ENCODE measurements at places on chromosomes 16 and 17.
A peak's percentile ranks its signal among the peaks of the same experiment; 100 is the strongest.

- no peak for DNase-seq
Observed at GRCh38 chr16:47073223-47074155, 70.3 kb downstream of the NETO2 start.

DNA sequence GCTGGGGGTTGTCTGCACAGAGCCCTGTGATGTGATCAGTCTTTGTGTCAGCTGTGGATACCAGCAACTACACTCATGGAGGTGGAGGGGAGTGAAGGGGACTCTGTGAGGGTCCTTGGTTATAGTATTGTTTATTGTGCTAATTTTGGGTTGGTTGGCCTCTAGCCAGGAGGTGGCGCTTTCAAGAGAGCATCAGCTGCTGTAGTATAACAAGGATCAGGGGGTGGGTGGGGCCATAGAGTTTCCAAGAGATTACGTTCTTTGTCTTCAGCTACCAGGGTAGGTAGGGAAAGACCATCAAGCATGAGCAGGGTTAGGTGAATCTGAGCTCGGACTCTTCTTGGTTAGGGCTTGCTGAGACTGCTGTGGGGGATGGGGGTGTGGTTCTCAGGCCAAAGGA is 97.1 kb upstream of the HS3ST3A1 start:
- no peak for DNase-seq

DNA sequence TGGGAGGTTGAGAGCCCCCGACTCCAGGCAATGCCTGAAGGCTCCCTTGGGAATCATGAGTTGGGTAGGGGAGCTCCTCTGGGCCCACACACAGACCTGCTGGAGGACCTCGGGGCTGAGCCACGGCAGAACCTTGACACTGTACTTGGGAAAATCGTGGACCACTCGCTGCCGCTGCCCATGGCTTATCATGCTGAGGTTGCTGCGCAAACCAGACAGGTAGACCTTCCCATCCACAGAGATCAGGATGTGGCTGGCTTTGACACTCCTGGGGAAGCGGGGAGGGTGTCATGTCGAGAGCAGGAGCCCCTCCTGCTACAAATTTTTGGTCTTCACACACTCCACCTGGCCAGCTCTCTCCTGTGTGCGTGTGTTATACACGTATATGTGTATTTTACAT is 7.2 kb upstream of the LIMD2 start:
- no peak for DNase-seq

DNA sequence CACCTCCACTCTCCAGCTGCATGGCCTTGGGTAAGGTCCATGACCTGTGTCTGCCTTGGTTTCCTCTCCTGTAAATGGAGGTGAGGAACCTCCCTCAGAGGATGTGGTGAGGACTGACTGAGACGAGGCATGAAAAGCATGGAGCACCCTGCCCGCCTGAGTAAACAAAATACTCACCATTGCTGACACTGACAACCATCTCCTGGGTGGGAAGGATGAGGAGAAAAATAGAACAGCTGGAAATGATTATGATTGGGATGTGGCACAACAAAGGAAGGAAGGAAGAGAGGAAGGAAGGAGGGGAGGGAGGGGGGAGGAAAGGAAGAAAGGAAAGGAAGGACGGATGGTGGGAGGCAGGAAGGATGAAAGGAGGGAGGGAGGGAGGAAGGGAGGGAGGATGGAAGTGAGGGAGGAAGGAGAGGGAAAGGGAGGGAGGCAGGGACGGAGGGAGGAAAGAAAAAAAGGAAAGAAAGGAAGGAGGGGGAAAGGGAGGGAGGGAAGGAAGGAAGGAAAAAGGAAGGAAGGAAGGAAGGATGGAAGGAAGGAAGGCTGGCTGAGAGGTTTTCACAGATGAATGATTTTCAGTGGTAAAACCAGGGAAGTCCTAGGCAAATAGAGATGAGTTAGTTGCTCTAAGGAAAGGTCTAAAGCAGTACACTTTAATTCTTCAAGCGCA is 276.5 kb upstream of the XYLT1 start:
- no peak for DNase-seq

DNA sequence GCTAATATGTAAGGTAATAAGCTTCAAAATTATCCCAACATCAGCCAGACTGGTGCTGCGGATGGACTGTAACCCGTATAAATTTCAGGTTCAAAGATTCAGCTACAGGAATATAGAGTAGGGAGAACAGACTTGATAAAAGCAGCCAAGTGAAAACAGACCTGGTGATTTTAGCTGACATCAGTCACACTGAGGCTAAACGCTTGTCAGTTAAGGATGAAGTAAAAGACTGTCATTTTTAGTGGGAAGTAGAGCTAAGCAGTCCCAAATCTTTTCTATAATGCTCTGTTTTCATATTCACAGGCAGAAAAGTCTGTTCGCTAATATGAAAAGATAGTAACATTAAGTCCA is 35.4 kb downstream of the CMTM4 start:
- peak; percentile 61 for DNase-seq

DNA sequence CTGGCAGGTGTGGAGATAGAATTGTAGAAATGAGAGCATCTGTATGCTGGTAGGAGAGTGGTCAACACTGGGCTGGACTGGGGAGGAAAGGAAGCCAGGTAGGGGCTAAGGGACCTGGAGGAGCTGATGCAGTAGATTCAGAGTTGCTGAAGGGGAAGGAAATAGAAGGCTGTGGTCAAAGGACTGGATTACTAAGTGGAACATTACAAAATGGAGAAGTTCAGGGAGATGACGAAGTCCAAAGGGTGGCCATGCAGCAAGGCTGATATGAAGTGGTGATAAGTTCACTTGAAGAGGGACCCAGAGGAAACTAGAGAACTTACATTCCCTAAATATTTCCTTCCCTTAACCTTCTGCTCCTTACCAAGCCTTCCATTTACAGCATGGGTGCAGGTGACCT is 8.6 kb upstream of the CCL2 start:
- no peak for DNase-seq

GRCh38 chr17:49618028-49618611 is 42.4 kb downstream of the NXPH3 start:
- no peak for DNase-seq

- DNase-seq = no peak
Observed at GRCh38 chr17:57552114-57552624, 192.9 kb downstream of the CCDC182 start.

DNA sequence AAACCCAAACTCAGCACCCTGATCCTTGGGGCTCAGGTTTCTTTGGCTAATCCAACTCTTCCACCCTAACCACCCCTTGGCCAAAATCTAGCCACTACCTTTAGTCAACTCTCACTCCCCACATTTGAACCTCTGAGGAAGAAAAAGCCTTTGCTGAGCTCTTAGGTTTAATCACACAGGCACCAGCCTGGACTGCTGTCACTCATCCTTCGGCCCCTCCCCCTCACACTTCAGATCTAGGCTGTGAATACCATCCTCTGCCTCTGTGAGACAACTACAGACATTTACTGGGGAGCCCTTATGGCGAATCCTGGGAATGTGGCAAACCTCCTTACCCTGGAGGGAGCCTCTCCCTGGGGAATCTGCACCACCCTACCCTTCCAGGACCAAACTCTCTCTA is 5.3 kb upstream of the RNASEK start:
- DNase-seq = no peak

DNA sequence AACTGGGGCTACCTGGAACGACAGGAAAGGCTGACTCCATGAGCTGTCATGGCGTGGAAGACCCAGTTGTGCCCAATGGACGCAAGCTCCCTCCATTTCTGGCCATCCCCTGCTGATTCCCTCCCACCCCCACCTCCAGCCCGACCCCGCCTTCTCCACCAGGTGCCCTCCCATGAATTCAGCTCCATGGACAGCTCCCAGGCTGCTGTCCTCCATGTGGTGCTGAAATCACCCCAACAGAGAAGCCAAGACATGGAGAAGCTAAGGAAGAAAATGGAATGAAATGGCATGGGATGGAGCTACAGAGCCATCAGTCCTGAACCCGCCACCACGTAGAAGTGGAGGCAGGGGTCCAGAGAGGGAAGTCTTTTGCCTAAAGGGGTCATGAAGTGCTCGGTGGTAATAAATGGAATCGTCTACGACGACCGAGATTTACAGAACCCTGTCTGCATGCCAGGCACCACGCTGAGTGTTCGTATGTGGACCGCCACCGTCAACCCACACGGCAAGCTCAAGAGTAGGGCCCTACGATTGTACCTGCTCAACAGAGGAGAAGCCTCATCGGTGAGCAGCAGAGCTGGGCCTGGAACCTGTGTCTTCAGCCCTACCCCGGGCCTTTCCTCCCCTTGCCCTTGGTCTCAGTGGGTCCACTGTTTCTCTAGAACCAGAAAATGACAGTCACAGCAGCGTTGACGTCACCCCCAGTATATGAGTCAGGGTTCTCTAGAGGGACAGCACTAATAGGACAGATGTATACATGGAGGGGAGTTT is 9.3 kb upstream of the ZC3H18 start:
- no peak for DNase-seq

Data from RCC 7860 (cell line).